Activated naive CD8-positive, alpha-beta T cell treated with anti-CD3 and anti-CD28 coated beads for 36 hours (primary cell): ENCODE measurements at places on chromosomes 6 and 20.

GRCh38 chr6:129812145-129812777, 48.9 kb downstream of the TMEM244 start:
- DNase-seq = no peak
- no peak overlapping the region for H3K27ac ChIP-seq
- peaks cover under 1% of the 10 kb centered on the region for H3K4me1 ChIP-seq
- peaks cover 12% of the 10 kb centered on the region for H3K27me3 ChIP-seq
- H3K4me3 ChIP-seq = no peak overlapping the region

DNA sequence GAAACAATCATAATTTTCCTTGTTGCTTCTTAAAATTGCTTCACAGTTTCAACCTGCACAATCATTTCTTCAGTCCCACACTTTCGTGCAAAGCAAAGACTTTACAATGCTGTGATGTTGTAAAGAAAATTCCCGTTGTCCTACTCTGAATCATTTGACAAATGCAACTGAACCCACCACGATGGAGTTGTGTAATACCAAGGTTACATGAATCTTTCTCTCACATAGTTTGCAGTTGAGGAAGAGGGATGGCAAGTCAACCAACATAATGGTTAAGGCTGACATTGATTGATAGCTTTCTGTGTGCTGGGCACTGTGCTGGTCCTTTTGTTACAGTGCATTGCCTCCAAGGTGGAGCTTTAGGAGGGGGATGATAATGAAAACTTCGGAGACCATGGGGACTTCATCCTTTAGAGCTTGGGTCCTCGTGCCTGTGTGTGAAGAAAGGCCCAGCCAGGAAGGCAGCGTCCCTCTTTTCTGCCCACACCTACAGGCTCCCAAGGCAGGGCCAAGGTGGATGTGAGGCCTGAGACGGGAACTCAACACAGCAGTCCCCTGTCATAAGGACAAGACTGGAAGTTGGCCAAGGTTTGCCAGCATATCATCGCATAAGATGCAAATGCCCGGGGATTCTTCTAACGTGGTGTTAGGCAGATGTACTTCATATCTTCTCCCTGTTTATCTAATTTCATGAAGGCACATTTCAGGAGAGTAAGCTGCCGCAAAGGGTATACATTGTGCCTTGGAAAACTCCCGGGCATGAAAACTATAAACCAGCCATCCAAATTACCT, 96.9 kb downstream of the LY86 start:
- no peak overlapping the region for H3K4me3 ChIP-seq
- no peak for DNase-seq
- no peak overlapping the region for H3K27ac ChIP-seq
- no peaks in the 10 kb centered on the region for H3K36me3 ChIP-seq

- H3K4me1 ChIP-seq = peaks cover 2% of the 10 kb centered on the region
- peaks cover 40% of the 10 kb centered on the region for H3K27me3 ChIP-seq
- DNase-seq = no peak
- no peak overlapping the region for H3K4me3 ChIP-seq
Measured at GRCh38 chr20:62572980-62573379, 69.3 kb upstream of the SLCO4A1 start.

DNA sequence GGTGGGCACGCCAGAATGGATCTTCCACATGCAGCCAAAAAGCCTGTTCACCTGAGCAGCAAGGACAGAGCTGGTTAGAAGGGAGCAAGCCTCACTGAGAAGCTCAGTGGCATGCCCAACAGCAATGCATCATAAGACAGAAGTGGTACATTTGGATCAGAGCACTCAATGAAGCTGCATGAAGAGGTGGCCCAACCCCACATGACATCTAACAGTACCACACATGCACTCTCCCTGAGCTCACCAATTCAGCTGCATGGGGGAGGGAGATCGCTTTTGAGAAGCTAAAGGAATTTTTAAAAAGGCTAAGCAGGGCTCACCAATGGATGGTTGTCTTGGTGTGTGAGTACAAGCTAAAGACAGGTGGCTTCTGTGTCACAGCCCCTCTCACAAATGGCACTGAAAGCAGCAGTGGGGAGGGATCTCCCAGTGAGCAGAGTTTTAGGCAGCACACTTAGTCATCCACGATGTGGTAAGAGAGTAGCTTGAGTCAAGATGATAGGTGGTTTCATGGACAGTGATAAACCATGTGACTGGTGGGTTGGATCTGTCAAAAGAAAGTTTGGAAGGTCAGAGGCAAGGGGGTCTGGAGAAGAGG, 166.6 kb upstream of the TAB2 start:
- H3K4me1 ChIP-seq = peaks cover 69% of the 10 kb centered on the region
- DNase-seq = peak; percentile 24
- no peaks in the 10 kb centered on the region for H3K27me3 ChIP-seq
- peaks cover 58% of the 10 kb centered on the region for H3K36me3 ChIP-seq
- H3K27ac ChIP-seq = peak overlapping the region; percentile 5

DNA sequence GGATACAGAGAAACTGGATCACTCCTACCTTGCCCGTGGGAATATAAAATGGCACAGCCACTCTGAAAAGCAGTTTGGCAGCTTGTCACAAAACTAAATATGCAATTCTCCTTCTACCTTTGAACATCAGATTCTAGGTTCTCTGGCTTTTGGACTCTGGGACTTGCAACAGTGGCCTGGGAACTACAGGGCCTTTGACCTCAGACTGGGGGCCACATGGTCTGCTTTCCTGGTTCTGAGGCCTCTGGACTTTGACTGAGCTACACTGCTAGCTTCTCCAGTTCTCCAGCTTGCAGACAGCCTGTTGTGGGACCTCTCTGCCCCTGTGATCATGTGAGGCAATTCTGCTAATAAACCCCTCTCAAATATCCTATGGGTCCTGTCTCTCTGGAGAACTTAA, 168.8 kb downstream of the CDH26 start:
- H3K27me3 ChIP-seq = peaks cover 3% of the 10 kb centered on the region
- H3K4me1 ChIP-seq = no peaks in the 10 kb centered on the region
- no peak overlapping the region for H3K4me3 ChIP-seq
- H3K36me3 ChIP-seq = no peaks in the 10 kb centered on the region
- H3K27ac ChIP-seq = no peak overlapping the region

DNA sequence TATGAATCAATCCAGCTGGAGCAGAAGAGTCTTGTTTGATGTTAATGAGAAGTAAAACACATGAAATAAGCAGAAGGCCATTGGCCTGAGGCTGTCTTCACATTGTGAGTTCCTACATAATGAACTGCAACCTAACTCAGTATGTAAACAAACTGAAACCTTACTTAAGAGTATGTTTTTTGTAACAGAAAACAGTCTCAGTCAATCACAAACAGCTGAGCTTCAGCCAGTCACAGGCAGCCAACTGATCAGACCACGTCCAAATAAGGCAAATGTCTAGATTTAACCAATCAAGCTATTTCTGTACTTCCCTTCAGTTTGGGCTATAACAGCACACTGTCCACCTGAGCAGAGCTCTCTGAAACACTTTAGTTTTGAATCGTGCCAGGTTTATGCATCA, 234.7 kb downstream of the TRDN start:
- no peak for DNase-seq
- no peak overlapping the region for H3K4me3 ChIP-seq
- H3K27ac ChIP-seq = no peak overlapping the region
- H3K4me1 ChIP-seq = no peaks in the 10 kb centered on the region
- no peaks in the 10 kb centered on the region for H3K36me3 ChIP-seq
- H3K27me3 ChIP-seq = no peaks in the 10 kb centered on the region
